WTC11 (cell line): ENCODE measurements at places on chromosomes 11 and 22. TPM values are rescaled to one million over a fixed set of nuclear protein-coding genes. Genes with fewer than 3 reads are reported as not detected.

RIBC2 gene
- 1.7 to 2.4 TPM (median 2.4 TPM) in 3 replicates for total RNA-seq

DNA sequence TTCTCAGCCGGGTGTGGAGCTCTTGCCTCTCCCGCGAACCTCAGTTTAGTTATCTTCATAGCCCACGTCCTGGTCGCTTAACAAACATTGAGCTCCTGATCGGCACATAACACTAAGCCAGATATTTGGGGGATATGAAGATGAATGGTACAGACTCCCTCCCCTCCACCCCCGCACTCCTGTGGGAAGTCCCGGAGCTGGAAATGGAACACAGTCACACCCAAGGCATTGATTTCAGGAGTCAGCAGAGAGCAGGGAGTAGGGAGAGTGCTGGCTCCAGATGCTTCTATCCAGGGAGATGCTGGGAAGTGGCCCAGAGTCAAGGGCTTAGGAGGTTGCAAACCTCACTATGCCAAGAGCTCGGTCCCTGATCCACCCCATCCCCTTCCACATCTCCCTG lies 26.1 kb upstream of the CABP7 start:
- no peaks in the 10 kb centered on the region for H3K36me3 ChIP-seq
- H3K27ac ChIP-seq: no peak overlapping the region; the same call in 1 of the 2 replicates
- H3K27me3 ChIP-seq: no peaks in the 10 kb centered on the region
- no peak overlapping the region for H3K4me3 ChIP-seq

DNA sequence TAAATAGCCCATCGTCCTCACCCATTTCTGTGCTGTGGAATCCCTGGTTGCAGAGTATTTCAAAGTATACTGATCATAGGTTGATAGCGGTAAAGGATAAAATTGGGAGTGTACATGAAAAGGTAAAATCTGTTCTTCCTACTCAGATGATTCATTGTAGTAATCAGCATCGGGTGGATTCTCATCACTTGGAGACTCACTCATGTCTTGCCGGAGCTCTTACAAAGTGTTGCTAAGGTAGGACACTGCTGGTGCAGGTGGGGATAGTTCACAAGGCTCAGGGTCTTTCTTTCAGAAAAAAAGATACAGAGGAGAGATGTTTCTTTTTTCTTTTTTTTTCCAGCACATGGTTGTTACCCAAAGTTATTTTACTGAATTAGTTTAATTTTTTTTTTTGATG lies 84.8 kb downstream of the MTNR1B start:
- H3K4me1 ChIP-seq: no peaks in the 10 kb centered on the region
- H3K27me3 ChIP-seq: no peaks in the 10 kb centered on the region
- no peak overlapping the region for H3K27ac ChIP-seq
- no peaks in the 10 kb centered on the region for H3K36me3 ChIP-seq
- H3K4me3 ChIP-seq: no peak overlapping the region

- no peak for DNase-seq
- H3K27me3 ChIP-seq: peaks cover 14% of the 10 kb centered on the region
- H3K4me3 ChIP-seq: no peak overlapping the region
- H3K4me1 ChIP-seq: peaks cover 12% of the 10 kb centered on the region
- no peak overlapping the region for H3K27ac ChIP-seq
These were observed 54.8 kb downstream of the TRIOBP start for GRCh38 chr22:37751449-37752188.

FUT4 gene
- 5.1 to 7.7 TPM (median 5.5 TPM) in 3 replicates for total RNA-seq

DNA sequence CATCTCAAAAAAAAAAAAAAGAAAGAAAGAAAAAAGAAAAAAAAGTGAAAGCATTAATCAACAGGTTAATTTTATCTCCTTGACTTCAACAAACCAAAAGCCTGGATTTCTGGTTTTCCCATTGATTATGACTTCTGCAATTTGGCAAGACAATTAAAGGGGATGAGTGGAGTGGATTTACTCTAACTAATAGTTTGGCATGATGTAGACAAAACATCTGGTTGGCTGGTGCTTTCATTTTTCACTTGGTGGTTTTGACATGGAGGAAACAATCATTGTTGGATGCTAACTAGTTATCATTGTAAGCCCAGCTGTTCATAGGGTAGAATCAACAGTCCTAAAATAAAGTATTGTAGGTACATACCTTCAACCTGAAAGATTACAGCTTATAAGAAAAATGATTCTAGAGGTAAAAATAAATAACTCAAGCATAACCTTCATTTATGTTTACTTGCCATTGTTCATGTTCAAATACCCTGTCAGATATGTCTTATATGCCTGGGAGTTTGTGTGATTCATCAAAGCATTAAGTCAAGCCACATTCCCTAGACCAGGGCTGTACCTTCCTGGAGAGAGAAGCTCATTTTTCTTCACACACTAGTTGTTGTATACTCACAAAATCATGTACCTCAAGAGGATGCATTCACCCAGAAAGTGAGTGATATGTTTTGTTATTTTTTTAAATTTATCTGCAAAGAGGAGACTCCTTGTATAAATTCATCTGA lies 15.1 kb downstream of the FIBIN start:
- H3K36me3 ChIP-seq: no peaks in the 10 kb centered on the region
- no peak overlapping the region for H3K4me3 ChIP-seq
- DNase-seq: no peak
- H3K4me1 ChIP-seq: peaks cover 6% of the 10 kb centered on the region; the same call in 1 of the 2 replicates
- H3K27ac ChIP-seq: no peak overlapping the region
- H3K27me3 ChIP-seq: no peaks in the 10 kb centered on the region; the same call in 1 of the 2 replicates

- H3K36me3 ChIP-seq: no peaks in the 10 kb centered on the region
- no peaks in the 10 kb centered on the region; the same call in 1 of the 2 replicates for H3K27me3 ChIP-seq
- H3K27ac ChIP-seq: no peak overlapping the region
- DNase-seq: no peak
- H3K4me1 ChIP-seq: peaks cover 2% of the 10 kb centered on the region
These were observed 4.4 kb upstream of the PGAP2 start for GRCh38 chr11:3803726-3804495.

DNA sequence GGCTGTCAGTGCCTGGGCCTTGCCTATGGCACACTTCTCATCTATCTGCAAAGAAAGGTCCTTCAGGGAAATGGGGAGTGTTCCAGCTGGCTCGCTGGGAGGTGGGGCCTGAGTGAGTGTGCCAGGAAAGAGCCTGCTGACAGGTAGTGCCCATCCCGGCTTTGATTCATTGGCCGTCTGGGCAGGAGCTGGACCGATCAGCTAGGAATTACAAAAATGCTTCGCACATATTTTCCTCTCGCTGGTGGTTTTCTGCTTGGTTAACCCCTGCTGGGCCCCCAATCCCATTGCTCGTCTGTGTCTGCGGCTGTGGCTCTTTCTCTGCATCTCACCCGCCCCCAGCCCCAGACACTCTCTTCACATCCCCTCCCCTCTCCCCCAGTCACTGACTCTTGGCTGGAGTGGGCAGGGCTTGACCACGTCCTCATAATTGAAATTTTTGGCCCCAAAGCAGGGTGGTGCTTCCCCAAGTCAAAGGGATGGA lies 10.8 kb downstream of the LIF start:
- DNase-seq: no peak
- no peak overlapping the region for H3K4me3 ChIP-seq
- H3K27ac ChIP-seq: no peak overlapping the region
- no peaks in the 10 kb centered on the region; the same call in 1 of the 2 replicates for H3K27me3 ChIP-seq

DNA sequence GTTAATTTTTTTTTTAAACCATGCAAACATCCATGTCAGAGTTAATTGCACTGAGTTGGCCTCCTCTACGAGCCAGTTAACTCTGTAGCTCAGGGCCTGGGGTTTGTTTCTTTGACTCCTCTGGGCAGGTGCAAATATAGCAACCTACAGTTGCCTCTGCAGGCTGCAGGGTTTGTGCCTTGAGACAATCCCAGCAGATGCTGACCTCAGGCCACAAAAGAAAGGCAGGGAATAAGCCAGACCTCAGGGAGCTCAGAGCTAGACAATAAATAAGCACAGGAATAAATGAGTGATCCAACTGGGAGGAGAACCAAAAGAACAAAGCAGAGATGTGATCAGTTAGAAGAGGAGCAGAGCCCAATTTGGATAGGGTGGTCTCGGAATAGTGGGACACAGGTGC lies 390.8 kb downstream of the SHANK2 start:
- no peak for DNase-seq
- no peak overlapping the region for H3K27ac ChIP-seq
- no peaks in the 10 kb centered on the region for H3K36me3 ChIP-seq
- H3K4me1 ChIP-seq: peaks cover 7% of the 10 kb centered on the region
- H3K27me3 ChIP-seq: no peaks in the 10 kb centered on the region
- no peak overlapping the region for H3K4me3 ChIP-seq

GRCh38 chr22:42983470-42983869 lies 31.5 kb downstream of the PACSIN2 start:
- H3K27ac ChIP-seq: no peak overlapping the region
- H3K4me3 ChIP-seq: no peak overlapping the region
- peaks cover 3% of the 10 kb centered on the region; the same call in 1 of the 2 replicates for H3K36me3 ChIP-seq
- no peak for DNase-seq

DNA sequence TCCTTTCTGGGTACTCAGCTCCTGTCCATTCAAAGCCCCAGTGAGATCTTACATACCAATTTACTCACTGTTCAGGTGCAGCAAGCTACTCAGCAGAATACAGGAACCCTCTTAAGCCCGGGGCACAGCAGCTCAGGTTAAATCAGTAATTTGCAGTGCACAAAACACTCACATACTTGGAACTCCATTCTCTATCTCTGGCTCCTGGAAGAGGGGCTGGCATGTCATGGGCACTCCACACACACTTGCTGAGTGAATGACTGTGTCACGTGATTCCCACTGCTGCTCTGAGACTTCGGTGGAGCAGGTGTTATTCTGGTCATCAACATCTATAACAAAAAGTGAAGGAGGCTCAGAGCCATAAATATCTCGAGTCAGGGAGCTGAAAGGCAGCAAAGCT lies 157.3 kb upstream of the BDNF start:
- H3K36me3 ChIP-seq: no peaks in the 10 kb centered on the region
- DNase-seq: no peak
- H3K4me3 ChIP-seq: no peak overlapping the region

- H3K27ac ChIP-seq: no peak overlapping the region
- DNase-seq: no peak
- peaks cover 31% of the 10 kb centered on the region for H3K4me1 ChIP-seq
- no peaks in the 10 kb centered on the region for H3K27me3 ChIP-seq
These were observed 46.9 kb downstream of the PAX6 start for GRCh38 chr11:31764261-31764660.

MPPED2 gene
- total RNA-seq: 2.4 to 4.0 TPM (median 2.6 TPM) in 3 replicates

ARHGAP20 gene
- 0.07 to 0.15 TPM (median 0.07 TPM) in 3 replicates for total RNA-seq

CNIH2 gene
- total RNA-seq: 12.2 to 12.9 TPM (median 12.2 TPM) in 3 replicates

SLC43A1 gene
- 20.5 to 27.1 TPM (median 21.5 TPM) in 3 replicates for total RNA-seq

OR52E2 gene
- total RNA-seq: not detected in 3 replicates

TCN2 gene
- 34.7 to 39.0 TPM (median 36.7 TPM) in 3 replicates for total RNA-seq

NXPE4 gene
- total RNA-seq: 0.11 TPM in 1 of 3 replicates, not detected in the others

CASP1 gene
- 0.78 TPM in 1 of 3 replicates, not detected in the others for total RNA-seq
